ENCODE measurements at places on chromosomes 5 and 9. TPM values are rescaled to one million over a fixed set of nuclear protein-coding genes. Genes with fewer than 3 reads are reported as not detected.

SLC4A9 gene
- total RNA-seq = not detected

FAM221B gene
- not detected for total RNA-seq

- no peak overlapping the region for H3K4me3 ChIP-seq
- H3K4me1 ChIP-seq = peaks cover 4% of the 10 kb centered on the region
- H3K27me3 ChIP-seq = peaks cover 4% of the 10 kb centered on the region
These were observed 674.4 kb downstream of the PRR16 start for GRCh38 chr5:121138495-121138907.

DNA sequence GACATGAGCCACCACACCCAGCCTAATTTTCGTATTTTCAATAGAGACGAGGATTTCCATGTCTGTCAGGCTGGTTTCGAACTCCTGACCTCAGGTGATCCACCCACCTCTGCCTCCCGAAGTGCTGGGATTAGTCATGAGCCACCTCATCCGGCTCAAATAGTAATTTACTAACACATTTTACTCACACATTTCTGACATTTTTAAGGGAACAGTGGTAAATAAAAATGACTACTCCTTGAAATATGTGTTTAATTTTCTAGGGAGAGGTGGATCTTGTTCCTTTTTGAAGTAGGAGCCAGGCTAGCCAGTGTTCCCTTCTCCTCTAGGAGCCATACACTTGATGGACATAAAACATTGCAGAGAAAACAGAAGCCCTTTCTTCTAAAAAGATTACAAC lies 55.2 kb upstream of the ERBIN start:
- no peak for DNase-seq
- peaks cover 27% of the 10 kb centered on the region for H3K4me1 ChIP-seq
- H3K36me3 ChIP-seq = no peaks in the 10 kb centered on the region
- no peaks in the 10 kb centered on the region for H3K27me3 ChIP-seq
- no peak overlapping the region for H3K4me3 ChIP-seq
- H3K27ac ChIP-seq = no peak overlapping the region

DNA sequence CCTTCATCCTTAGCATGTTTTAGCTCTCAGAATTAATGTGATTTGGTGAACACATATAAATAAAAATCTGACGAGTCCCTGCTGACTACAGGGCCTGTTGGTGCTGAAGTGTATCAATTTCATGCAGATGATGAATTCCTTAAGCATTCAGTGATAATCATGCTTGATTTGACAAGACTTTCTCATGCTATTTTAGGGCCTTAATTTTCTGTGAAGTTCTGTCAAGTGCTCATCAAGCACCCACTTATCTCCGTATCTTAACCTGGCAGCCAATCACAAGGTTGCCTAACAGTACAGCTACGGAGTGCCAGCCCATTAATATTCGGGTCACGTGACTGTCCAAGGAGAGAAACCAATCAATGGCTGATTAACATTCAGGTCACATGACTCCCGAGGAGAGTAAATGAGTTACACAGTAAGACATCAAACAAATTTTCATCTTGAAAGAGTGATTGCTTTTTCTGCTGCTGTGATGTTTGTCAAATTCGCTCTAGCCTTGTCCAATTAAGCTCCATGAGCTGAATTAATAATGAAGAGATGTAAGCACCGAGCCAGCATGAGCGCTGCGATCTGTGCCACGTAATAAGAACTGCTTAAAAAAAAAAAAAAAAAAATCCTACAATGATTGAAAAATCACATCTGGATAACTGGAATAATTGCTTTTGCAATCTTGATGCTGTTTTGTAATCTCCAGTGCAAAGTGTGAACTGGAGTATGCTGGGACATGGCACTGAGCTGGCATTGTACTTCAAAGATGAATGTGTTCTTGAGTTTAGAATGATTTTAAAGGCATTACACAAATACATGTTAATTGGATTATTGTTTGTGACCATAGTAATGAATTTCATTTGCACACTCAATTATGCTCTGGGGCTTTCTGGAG lies 104.3 kb upstream of the SPATA31D4 start:
- H3K4me1 ChIP-seq = peaks cover 37% of the 10 kb centered on the region
- H3K4me3 ChIP-seq = no peak overlapping the region

DNA sequence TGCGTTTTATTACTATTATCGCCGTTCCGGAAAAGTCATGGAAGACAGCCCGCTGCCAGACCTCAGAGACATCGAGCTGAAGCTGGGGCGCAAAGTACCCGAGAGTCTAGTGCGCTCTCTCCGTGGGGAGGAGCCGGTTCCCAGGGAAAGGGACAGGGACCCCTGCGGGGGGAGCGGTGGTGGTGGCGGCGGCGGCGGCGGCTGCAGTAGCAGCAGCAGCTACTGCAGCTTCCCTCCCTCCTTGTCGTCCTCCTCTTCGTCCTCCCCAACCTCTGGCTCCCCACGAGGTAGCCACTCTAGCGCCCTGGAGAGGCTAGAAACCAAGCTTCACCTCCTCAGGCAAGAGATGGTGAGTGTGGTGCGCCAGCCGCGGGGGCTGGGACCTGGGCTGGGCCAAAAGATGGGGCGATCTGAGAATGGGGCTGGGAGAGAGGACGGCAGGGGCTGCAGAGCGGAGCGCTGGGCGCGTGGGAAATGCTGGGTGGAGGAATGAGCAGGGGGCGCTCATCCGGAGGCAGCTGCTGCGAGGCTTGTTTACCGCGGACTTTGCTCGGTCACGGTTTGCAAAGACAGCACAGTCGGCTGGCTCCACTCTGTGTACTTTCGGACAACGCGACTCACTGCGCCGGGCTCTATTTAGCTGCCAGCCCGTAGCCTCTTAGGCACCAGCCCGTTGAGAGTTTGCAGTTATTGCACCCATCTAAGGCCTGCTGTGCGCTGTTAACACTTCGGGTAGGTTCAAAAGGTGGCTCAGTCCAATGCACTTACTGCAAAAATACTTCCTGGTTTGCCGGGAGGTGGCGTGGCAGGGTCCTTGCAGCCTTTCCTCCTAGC lies 1.1 kb downstream of the LURAP1L start:
- DNase-seq = peak; percentile 94
- peaks cover 50% of the 10 kb centered on the region for H3K4me1 ChIP-seq

DNA sequence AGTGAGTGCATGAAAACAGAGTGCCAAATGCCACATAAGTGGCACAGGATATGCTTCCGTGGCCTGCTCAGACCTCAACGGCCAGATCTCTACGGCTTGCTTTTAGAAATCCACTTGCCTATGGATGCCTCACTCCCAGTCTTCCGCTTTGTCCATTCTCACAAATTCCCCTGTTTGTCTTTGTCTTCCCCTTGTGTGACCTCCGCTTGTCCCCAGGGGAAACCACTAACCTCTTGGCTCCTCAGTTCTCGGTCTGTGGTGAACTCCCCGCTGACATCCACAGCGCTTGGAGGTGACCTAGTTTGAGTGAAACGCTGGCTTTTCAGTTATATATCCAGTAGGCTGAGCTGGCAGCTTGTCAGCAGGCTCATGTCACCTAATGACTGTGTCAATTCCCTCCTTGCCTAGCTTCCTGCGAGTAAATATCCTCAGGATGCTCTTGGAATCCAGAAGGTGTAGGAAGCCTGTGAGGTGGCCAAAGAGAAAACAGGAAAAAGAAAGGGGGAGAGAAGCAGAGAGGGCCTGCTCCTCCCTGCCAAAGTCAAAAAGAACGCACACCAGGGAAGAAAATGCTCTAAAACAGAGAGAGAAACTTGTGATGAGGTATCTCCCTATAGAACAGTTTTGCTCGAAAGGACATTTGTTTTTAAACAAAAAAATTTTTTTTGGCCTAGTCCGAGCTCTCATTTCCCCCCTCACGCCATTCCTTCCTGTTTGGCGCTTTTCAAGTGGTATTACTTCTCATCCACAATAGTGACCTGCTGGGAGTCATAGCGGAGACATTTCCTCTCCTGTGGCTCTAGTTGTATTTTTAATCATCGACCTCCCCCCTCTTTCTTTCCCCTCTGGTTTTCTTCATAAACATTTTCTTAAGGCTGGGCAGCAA lies 101.6 kb upstream of the SPRY4 start:
- DNase-seq = no peak
- peaks cover 26% of the 10 kb centered on the region for H3K4me1 ChIP-seq
- H3K27ac ChIP-seq = peak overlapping the region; percentile 82
- H3K4me3 ChIP-seq = no peak overlapping the region
- no peaks in the 10 kb centered on the region for H3K36me3 ChIP-seq

GRCh38 chr9:113604393-113604792 lies 140.9 kb downstream of the RGS3 start:
- H3K27me3 ChIP-seq = no peaks in the 10 kb centered on the region
- peaks cover 36% of the 10 kb centered on the region for H3K4me1 ChIP-seq
- DNase-seq = peak; percentile 36
- no peaks in the 10 kb centered on the region for H3K36me3 ChIP-seq

- no peak for DNase-seq
- H3K27me3 ChIP-seq = no peaks in the 10 kb centered on the region
- peak within 1 kb of the TSS; percentile 97 for H3K27ac ChIP-seq
- H3K4me1 ChIP-seq = peaks cover 86% of the 10 kb centered on the region
- peak within 1 kb of the TSS; percentile 90 for H3K4me3 ChIP-seq
These were observed at the start of gene PDGFRB for GRCh38 chr5:150155258-150156026. Gene PDGFRB, minus strand, starts transcription at chr5:150155845. Its CDS starts 18,798 bp downstream, at chr5:150137047.

DNA sequence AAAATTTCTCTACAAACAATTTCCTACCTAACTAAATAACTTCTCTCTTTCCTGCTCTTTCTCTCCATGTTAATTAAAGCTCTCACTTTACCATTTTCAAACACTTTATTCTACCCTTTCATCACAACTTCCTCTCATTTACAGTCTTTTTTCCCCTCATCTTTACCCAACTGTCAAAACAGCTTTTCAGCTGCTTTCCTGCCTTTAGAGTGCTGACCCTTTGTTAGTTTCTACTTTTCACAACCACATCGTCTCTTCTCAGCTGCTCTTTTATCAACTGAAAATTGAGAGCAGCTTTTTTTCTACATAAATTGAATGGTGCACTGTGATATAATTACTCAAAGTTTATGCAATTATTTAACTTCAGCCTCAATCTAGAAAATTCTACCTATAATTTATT lies 3.1 kb upstream of the HOMER1 start:
- H3K4me1 ChIP-seq = peaks cover 16% of the 10 kb centered on the region
- H3K4me3 ChIP-seq = no peak overlapping the region
- no peaks in the 10 kb centered on the region for H3K36me3 ChIP-seq
- no peaks in the 10 kb centered on the region for H3K27me3 ChIP-seq
- H3K27ac ChIP-seq = no peak overlapping the region
